Pericardium fibroblast (primary cell): ENCODE measurements at places on chromosomes 16 and 17. TPM values are rescaled to one million over a fixed set of nuclear protein-coding genes. Genes with fewer than 3 reads are reported as not detected.

HSD3B7 gene
- total RNA-seq: 11.6 and 14.7 TPM in 2 replicates

CES5A gene
- total RNA-seq: not detected in 2 replicates

CTF1 gene
- 2.9 and 5.2 TPM in 2 replicates for total RNA-seq

CMC2 gene
- 21.6 and 47.0 TPM in 2 replicates for total RNA-seq

USB1 gene
- total RNA-seq: 12.1 and 12.8 TPM in 2 replicates

SCNN1B gene
- total RNA-seq: not detected in 2 replicates

SLC5A10 gene
- total RNA-seq: not detected in 2 replicates

SLC13A5 gene
- total RNA-seq: under 0.01 TPM in 1 of 2 replicates, not detected in the other

CA4 gene
- total RNA-seq: not detected in 2 replicates

NGFR gene
- total RNA-seq: 12.3 and 54.9 TPM in 2 replicates

DPEP2 gene
- not detected in 2 replicates for total RNA-seq

GOT2 gene
- total RNA-seq: 40.5 and 46.6 TPM in 2 replicates

ADAD2 gene
- not detected in 2 replicates for total RNA-seq

CCDC144A gene
- total RNA-seq: 0.70 and 1.6 TPM in 2 replicates

CACNG3 gene
- total RNA-seq: not detected in 2 replicates

ERN1 gene
- 7.1 and 13.9 TPM in 2 replicates for total RNA-seq

TEX14 gene
- 0.17 TPM in 1 of 2 replicates, not detected in the other for total RNA-seq

TMEM97 gene
- 21.5 and 22.5 TPM in 2 replicates for total RNA-seq

GAS7 gene
- 15.2 and 69.5 TPM in 2 replicates for total RNA-seq

GPR142 gene
- total RNA-seq: not detected in 2 replicates

PTX4 gene
- total RNA-seq: 1.9 TPM in 1 of 2 replicates, not detected in the other

TRPV2 gene
- 3.2 and 7.7 TPM in 2 replicates for total RNA-seq

NACA2 gene
- total RNA-seq: not detected in 2 replicates

COA3 gene
- 49.3 and 60.7 TPM in 2 replicates for total RNA-seq

ANKRD40CL gene
- total RNA-seq: not detected in 2 replicates

FBXL16 gene
- total RNA-seq: 0.17 and 0.93 TPM in 2 replicates

TBC1D3B gene
- total RNA-seq: not detected in 2 replicates

ZNF18 gene
- 8.5 and 13.2 TPM in 2 replicates for total RNA-seq

FBXW10 gene
- not detected in 2 replicates for total RNA-seq

TMC6 gene
- total RNA-seq: 2.9 and 4.4 TPM in 2 replicates

CRHR1 gene
- total RNA-seq: not detected in 2 replicates

CIBAR2 gene
- not detected in 2 replicates for total RNA-seq

XAF1 gene
- total RNA-seq: 9.8 and 14.6 TPM in 2 replicates

B3GNT9 gene
- total RNA-seq: 56.6 and 62.5 TPM in 2 replicates

TPSG1 gene
- total RNA-seq: not detected in 2 replicates

GRAPL gene
- not detected in 2 replicates for total RNA-seq

CSH2 gene
- not detected in 2 replicates for total RNA-seq

PRAC1 gene
- total RNA-seq: not detected in 2 replicates

SPATA32 gene
- not detected in 2 replicates for total RNA-seq

NLGN2 gene
- 13.5 and 18.6 TPM in 2 replicates for total RNA-seq
